IMR-90 (cell line): ENCODE measurements at places on chromosomes 5 and 9. TPM values are rescaled to one million over a fixed set of nuclear protein-coding genes. Genes with fewer than 3 reads are reported as not detected.

DNA sequence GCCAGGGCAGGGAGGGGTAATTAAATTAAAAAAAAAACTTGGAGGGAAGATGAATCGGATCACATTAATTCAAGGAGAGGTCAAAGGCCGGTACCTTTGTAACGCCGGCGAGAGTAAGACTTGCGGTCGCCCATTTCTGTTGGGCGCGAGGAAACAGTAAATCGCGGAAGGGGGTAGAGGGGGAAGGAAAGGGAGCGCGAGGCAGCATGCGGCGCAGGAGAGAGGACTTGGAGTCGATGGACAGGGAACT, 324 bp upstream of the RGMB start:
- DNase-seq, result no peak

- DNase-seq, result peak; percentile 83
Measured at GRCh38 chr9:122468735-122469134, 9.0 kb downstream of the OR1J1 start.

DNA sequence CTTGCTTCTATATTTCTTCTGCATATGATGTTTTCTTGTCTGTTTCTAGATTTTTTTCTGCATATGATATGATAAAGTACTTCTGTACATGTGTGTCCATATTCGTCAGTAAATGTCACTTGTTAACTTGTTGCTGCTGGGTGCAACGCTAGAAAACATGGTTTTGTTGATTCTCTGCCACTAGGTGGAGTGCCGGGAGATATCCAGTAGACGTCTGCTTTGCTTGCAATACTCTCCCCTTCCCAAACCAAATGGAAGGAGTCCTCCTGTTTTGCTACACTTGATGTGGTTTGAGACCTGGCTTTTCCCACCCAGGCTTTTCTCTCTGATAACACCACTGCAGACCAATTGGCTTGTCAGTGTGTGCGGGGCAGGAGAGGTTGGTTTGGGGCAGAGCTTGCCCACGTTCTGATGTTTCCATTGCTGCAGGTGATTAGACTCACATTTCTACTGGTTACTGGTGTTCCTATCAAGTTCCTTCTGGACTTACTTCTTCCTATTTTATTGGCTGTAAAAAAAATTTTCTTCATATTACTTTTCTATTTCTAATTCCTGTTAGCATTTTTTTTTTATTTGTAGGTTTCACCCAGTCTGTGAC, 900.0 kb upstream of the CDH10 start:
- no peak for DNase-seq

DNA sequence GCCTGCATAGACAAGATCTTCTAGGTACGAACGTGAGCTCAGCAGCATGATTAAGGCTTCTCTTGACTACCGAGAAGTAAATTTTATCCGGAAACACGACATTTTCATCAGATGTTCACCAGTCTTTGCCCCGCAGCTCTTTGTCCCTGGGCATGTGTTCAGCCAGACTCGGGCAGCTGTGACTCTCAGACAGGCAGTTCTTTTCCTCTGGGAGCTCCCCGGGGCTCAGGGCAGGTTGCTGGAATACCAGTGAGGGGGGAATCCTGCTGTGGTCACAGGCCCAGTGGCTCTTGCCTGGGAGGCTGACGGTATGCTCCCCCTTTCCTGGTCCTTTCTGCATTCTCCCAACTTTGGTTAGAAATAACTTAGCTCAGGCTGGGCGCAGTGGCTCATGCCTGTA, 186.1 kb downstream of the GNA14 start:
- DNase-seq, result no peak

DNA sequence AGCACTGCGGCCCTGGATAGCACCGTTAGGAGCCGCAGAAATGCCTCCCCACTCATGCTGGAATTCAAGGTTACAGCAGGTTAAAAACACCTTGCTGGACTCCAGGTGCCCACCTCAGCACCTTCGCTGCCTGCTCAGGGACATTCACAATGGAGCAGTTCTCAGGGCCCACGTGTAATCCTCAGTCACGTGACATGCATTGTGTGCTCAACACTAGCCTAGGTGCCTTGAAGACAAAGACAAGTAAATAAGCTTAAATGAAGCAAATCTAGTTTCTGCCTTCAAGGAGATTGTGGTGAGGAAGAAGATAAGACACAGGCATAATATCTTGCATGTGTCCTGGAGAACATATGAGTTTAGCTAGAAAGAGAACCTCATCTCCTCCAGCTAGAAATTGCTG, 82.1 kb downstream of the FSTL4 start:
- DNase-seq, result no peak

- DNase-seq, result no peak
Measured at GRCh38 chr5:172933238-172933637, 26.0 kb upstream of the RPL26L1 start.

DNA sequence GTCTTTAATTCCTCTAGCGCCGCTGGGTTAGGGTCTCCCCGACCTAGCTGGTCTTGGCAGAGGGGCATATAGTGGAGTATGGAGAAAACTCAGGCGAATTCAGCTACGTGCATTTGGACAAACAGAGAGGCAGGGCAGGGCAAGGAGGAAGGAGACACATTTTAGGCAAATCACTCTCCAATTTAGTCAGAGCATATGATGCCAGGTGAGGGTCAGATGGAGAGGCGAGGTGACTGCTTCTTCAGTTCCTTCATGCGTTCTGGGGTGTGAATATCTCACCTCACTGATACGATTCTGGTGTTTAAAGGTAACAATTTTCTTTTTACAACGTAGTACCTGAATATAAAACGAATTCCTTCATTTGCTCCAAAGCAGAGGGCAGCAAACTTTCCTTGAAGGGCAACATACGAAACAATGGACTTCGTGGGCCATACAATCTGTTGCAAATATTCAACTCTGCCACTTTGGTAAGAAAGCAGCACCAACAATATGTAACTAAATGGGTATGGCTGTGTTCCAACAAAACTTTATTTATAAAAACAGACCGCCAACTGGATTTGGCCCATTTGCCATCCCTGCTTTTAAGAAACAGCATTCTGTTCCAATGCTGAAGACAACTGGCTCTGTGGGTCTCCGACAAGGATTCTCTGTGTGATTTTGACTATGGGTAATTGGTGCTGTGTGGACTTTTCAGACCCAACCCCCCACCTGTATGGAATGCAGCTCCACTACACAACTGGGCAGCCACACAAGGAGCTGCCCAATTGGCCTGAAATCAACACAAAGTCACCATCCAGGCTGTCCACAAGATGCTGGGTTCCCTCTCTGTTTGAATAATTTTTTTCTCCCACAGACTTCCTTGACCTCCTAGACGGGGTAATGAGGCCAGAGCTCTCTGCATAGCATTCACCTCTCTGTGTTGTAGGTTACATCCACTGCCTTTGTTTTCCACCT, 53.8 kb downstream of the RAPGEF1 start:
- no peak for DNase-seq

- no peak for DNase-seq
Measured at GRCh38 chr5:66452109-66452508, 144.1 kb upstream of the MAST4 start.

DNA sequence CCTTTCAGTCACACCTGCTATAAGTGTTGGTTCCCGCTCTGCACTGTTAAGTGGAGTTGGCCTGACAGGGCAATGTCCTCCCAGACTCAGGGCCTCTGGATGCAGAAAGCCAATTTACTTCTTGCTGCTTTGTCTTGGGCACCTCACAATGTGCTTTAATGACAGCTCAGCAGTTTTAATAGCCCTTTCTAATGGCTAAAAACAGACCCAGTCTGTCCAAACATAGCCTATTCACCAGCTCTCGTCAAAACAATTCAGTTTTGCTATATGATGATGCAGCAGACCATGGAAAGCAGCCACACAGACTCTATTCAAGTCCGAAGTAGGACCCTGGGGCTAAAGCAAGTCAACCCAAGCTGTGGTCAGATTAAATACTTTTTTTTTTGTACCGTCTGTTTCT, 529.1 kb upstream of the SEMA6A start:
- DNase-seq, result no peak

- no peak for DNase-seq
Measured at GRCh38 chr5:62030326-62030725, 275.7 kb upstream of the KIF2A start.

DNA sequence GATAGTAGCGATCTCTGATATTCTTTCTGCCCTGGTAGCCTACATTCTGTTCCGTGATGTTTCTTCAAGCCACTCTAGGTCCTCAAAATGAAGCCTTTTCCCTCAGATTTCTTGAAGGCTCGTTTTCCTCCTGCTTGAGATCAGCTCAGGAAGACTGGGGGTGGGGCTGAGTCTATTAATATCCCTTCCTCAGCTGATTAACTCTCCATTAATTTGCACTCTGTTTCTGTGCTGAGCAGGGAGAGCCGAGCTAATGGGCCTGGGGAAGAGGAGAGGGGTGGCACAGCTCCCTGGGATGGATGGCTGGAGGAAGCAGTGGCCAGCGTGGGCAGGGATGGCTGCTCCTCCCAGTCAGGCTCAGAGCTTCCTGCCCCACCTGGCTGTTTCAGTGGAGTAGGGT, 93.3 kb downstream of the PPARGC1B start:
- DNase-seq, result no peak

DNA sequence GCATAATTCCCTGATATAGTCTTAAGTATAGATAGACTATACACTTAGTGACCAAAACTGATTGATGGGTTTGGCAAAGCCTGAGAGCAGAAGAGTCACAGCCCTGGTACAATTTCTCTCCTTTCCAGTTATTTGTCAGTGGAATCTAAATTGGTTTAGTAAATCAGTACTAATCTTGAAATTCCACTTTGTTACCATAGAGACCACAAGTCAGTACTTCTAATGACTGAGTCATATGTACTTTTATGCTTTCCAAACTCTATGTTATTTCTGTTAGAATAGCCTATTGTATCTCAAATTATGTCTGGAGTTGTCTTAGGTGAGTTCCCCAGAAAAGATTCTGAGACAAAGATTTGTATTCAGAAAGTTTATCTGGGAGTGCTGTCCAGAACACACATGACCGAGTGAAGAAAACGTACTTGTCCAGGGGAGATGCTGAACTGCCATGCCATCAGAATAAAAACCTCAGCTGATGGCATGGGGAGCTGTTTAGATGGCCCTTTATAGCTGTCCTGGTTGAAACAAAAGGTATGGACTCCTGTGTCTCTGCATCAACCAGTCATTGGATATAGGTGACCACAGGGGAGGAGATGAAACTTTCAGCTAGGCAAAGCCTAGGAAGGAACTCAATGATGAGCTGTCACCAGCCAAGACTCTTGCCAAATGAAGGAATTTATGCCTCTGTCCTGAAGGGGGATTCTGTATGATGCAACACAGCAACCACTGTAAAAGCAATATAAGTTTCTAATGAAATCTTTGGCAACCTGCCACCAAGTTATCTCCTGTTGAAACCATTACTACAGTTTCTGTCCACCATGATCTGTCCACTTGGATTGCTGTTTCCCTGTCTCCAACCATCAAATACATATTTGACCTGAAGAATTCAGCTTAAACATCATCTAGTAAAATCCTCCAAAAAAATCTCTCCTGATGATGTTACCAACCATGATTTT, 18.0 kb upstream of the SMC2 start:
- peak; percentile 66 for DNase-seq

DNA sequence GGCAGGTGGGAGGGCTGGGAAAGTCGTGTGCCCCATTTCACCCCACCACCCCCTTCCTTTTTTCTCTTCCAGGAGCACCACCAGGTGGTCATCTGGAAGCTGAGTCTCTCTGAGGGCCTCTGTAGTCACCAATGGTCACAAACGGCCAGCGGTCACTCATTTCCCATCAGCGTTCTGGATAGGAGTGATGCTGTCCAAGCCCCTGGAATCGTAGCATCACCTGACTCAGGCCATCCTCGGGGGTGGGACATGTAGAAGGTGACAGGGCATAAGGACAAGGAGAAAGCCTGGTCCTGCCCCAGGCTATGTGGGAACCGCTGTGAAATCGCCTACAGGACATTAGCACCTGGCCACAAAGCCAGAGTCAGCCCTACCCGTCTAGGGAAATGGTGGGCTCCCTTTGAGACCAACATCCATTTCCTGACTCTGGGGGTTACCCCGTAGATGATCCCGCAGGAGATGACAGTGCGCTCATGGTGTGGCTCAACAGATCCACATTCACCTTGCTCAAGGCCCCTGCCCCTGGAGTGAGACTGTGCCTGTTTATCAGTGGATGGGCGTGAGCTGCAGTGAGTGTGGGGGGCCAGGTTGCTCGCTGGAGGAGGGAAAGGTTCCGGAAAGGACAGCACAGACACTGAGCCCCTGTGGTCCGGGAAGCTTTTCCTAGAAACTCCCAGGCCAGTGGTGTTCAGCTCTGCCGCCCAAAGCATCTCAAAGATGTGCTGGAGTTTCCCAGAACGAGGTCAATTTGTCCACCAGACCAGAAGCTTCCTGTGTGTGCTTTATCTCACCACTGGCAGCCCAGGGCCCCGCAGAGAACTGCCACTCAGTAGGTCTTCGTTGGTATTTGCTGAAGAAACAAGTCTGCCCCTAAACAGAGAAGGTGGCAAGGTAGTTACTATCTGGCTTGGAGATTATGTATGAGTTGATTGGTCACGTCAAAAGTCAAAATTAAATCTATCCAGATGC, 61.1 kb upstream of the UNC5A start:
- no peak for DNase-seq

DNA sequence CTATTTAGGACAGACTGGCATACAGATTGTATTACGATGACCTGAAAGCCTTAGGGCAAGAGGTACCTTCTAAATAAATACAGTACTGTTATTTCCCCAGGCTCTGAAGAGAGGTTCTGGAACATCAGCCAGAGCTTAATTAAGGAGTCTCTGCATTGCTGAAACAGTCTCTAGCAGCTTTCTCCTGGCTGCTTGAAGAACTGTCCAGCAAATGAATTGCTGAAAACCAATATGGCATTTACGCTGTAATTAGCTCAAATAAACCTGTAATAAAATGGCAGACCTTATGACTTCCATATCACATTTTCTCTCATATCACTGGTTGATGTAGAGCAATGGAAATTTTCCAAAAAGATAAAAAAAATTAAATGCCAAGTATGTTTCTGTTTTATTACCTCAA, 636.3 kb downstream of the GABRG2 start:
- no peak for DNase-seq

DNA sequence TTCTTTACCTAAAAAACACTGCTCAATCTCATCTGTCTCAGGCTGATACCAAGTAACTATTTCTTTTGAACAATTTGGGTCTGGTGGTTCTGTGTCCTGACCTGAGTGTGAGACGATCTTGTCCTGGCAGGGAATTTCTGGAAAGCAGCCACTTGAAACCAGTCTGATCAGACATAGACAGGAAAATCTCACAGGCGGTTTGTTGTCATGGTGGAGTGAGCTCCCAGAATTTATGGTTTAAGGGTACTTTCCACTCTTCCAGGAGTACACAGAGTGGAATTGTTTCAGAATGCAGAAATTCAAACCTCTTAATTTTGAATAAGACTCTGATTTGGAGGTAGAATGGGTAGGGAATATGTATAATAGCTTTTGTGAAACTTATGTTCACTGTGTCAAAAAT, 268.2 kb downstream of the ISL1 start:
- no peak for DNase-seq

Gene ZBED3
- total RNA-seq, result 0.18 and 0.28 TPM in 2 replicates

Gene PPP3R2
- not detected in 2 replicates for total RNA-seq

Gene DENND4C
- 32.6 and 48.0 TPM in 2 replicates for total RNA-seq

Gene CLIC3
- 0.18 and 0.28 TPM in 2 replicates for total RNA-seq

Gene SH3TC2
- total RNA-seq, result 7.8 and 7.9 TPM in 2 replicates

Gene ATP10B
- total RNA-seq, result not detected in 2 replicates

Gene PHYKPL
- total RNA-seq, result 8.6 and 10.0 TPM in 2 replicates

Gene SH2D3C
- under 0.01 and 0.28 TPM in 2 replicates for total RNA-seq
